Spinal cord (tissue), 10 donors: ENCODE measurements at places on chromosomes 16 and 17.

GRCh38 chr16:89586218-89586617 is 10.7 kb downstream of the CPNE7 start:
- DNase-seq, result no peak

GRCh38 chr16:19105891-19106624 is 7.7 kb upstream of the ITPRIPL2 start:
- DNase-seq, result no peak

DNA sequence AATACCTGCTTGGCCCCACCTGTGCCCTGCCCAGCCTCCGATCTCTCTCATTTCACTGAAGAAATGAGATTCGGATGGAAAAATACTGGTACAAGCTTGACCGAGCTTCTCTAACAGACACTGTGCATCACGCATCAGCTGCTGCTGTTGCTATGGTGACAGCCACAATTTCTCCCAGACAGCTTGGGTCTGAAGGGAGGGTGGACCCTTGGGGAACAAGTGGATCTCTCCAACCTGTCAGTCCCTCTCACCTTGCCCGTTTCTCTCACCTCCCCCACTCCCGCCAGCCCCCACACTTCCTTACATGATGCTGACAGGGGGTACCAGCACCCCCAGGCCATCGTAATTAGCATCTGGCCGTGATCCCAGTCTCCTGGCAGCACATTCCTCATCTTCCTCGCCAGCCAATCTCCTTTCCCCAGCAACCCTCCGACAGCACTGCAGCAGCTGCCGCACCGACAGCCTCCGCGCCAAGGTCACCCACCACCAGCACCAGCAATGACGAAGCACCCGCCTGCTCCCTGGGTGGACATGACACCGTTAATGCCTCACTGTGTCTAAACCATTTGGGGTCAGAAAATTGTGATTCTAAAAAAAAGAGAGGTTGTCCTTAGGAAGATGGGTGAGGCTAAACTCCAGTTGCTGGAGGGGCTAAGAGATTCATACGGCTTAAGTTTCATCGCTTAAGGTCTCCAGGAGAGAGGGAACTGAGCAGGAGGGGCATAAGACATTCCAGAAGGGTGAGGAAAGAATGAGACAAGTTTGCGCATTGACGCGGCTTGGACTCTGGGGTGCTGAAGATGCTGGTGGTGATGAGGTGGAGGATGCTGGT is 58.6 kb upstream of the TNRC6A start:
- DNase-seq, result peak; percentile 81

DNA sequence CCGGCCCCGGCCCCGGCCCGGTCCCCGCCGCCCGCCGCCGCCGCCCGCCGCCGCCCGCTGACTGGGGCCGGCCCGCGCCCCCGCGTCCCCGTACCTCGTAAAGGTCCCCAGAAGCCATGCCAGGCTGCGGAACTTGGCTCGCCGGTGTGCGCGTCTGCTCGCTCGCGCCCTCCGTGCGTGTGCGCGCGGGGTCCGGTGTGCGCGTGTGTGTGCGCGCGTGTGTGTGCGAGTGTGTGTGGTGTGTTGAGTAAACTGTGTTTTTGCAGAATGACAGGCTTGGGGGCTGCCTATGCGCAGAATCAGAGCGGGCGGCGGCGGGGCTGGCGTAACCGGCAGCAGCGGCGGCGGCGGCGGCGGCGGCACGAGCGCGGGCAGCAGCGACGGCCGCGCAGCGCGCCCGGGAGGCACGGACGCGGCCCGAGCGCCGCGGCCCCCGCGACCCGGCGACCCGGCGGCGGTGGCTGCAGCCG is 307 bp downstream of the CDYL2 start:
- DNase-seq, result peak; percentile 96

DNA sequence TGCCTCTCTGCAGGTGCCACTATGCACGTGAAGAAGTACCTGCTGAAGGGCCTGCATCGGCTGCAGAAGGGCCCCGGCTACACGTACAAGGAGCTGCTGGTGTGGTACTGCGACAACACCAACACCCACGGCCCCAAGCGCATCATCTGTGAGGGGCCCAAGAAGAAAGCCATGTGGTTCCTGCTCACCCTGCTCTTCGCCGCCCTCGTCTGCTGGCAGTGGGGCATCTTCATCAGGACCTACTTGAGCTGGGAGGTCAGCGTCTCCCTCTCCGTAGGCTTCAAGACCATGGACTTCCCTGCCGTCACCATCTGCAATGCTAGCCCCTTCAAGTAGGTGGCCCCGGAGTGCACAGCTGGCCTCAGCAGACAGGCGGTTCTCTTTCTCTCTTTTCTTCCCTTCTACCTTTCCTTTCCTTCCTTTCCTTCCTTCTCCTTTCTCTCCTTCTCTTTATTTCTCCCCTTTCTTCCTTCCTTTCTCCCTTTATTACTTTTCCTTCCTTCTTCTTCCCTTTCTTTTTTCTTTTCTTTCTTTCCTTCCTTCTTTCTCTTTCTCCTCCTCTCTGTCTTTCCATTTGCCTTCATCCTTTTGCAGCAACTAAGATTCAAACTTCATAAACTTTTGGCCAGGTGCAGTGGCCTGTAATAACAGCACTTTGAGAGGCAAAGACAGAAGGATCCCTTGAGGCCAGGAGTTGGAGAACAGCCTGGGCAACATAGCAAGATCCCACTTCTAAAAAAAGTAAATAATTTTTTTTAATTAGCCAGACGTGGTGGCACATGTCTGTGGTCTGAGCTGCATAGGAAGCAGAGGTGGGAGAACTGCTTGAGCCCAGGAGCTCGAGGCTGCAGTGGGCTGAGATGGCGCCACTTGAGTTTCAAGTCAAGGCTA is 46.7 kb downstream of the SCNN1B start:
- no peak for DNase-seq
